Thyroid gland (tissue), 4 donors: ENCODE measurements at places on chromosomes 1 and 21. TPM values are rescaled to one million over a fixed set of nuclear protein-coding genes. Genes with fewer than 3 reads are reported as not detected.

DNA sequence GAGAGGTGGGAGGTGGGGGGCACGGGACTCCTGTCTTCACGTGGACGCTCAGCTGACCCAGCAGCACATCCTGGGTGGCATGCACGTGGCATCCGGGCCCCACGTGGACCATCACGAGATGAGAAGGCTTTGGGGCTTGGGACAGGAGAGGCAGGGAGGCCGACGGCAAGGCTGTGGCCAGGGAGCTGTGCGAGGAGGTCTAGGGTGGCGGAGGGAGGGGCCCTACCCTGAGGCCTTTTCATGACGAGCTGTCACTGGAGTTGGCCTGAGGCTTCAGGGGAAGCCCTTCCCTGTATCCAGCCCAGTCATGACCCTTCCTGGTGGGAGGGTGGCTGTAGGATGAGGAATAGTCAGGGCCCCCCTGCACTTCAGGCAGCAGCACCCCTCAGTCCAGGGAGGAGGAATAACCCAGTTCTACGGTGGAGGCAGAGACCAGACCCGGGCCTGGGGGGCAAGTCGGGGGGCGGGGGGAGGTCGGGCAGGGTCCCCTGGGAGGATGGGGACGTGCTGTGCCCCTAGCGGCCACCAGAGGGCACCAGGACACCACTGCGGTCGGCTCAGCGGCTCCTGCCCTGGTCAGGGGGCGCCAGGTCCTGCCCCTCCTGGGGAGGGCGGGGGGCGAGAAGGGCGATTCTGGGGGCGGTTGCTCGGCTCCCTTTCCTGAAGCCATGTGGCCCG, 2.0 kb upstream of the PERM1 start:
- peak; percentile 40 for DNase-seq

GRCh38 chr1:150164224-150164623, 14.5 kb downstream of the PLEKHO1 start:
- DNase-seq: no peak

DNA sequence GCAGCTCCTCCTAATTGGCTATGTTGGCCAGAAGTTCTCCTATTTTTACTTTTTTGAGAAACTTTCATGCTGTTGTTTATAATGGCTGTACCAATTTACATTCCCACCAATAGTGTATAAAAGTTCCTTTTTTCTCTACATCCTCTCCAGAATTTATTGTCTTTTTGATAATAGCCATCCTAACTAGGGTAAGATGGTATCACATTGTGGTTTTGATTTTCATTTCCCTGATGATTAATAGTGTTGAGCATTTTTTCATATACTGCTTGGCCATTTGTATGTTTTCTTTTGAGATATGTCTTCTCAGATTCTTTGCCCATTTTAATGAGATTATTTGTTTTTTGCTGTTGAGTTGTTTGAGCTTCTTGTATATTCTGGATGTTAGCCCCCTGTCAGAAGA, 46.8 kb downstream of the NTMT2 start:
- DNase-seq: no peak

GRCh38 chr21:27301220-27301619, 334.3 kb upstream of the ADAMTS5 start:
- no peak for DNase-seq

SKI gene
- 38.8 TPM for total RNA-seq

AUNIP gene
- total RNA-seq: not detected
